ENCODE measurements at places on chromosomes 1 and 21. TPM values are rescaled to one million over a fixed set of nuclear protein-coding genes. Genes with fewer than 3 reads are reported as not detected.

Gene C1orf105
- not detected for total RNA-seq

DNA sequence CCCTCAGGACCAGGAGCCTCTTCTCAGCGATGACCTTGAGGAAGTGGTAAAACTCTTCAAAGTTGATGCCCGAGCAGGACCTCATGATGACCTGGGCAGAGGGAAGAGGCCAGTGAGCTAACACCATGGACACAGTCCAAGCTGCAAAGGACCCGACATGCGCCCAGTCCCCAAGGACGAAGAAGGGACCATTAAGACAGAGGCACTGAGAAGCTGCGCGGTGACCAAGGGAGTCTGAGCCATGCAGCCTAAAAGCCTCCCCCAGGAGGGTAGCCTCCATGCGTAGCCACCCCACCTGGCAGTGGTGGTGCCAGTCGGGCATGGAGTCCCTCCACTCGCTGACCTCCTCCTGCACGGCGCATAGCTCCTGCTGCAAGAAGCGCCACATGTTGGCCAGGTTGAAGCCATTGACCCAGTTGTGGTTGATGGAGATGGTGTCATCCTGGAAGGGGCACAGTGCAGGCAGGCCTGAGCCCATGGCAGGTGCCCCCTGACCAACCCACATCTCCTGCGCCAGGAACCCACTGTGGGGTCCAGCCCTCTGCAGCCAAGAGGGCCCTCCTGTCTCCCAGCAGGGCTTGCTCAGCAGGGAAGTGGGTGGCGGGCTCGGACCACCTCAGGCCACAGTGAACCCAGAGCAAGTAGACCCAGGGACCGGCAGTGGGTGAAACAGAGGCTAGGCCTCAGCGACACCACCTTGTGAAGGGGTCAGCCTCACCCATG, 2.4 kb downstream of the JMJD4 start:
- DNase-seq, result no peak

Gene FCGR3A
- 0.81 TPM for total RNA-seq

- no peak for DNase-seq
Measured at GRCh38 chr1:217457016-217457415, 173.9 kb downstream of the GPATCH2 start.

Gene DDAH1
- total RNA-seq, result not detected

Gene RNU1-2
- 3,010 TPM for total RNA-seq

DNA sequence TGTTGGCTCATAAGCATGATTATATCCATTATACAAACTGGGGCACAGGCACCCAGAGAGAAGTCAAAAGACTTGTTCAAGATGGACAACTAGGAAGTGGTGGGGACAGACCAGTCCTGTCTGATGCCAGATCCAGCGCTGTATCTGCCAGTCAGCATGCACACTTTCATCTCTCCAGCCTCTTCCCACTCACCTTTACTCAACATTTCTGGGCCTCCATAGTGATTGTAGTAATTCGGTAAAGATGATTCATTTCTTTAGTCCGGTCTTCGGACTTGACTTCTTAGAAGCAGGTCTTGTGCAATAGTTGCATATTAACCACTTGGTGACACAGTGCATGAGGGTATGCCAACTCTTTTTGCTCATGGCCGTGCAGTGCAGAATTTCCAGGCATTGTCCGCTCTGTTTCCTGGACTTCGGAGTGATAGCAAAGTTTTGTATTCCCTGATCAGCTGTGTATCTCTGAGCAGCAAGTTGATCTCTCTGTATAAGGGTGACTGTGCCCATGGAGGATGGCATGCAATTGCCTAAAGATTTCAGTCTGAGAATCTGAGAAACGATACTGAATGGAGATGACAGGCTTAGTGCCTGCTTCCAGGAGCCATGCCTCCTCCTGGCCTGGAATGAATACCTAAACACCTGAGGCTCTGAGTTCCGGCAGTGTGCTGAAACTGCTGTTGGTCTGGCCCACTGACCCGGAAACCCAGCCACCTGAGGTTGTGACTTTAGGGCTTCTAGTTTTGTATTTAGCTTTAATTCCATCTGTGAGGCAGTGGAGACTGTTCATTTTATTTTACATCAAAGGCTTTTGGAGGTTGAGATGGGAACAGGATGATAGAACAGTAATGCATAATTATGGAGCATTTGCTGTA, 39.0 kb downstream of the GALNT2 start:
- DNase-seq, result no peak

Gene XCL1
- 0.64 TPM for total RNA-seq

- no peak for DNase-seq
Measured at GRCh38 chr1:91742848-91743292, 143.1 kb downstream of the TGFBR3 start.

- DNase-seq, result no peak
Measured at GRCh38 chr1:198340139-198340538, 183.3 kb downstream of the NEK7 start.

GRCh38 chr1:162466797-162467196, 30.8 kb upstream of the UHMK1 start:
- DNase-seq, result no peak

DNA sequence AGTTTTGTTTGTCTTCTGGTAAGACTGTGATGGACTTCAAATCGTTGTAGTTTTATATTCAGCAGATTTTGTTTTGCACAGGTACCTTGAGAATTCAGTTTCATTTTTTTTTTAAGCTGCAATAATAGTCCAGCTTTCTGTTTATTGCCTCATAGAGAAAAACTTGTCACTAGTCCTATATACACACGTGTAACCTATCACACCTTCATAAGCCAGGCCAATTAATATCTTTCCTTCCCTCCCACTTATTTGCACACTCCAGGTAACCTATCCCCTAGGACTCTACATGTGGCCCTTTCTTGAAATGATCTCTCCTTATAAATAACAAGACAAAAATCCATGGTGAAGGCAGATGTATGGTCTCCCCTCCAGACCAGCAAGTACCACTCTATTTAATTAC, 62.4 kb downstream of the SLC22A15 start:
- DNase-seq, result no peak
